ENCODE measurements at places on chromosomes 6 and 20.

GRCh38 chr6:9192405-9192909, 757.1 kb upstream of the SLC35B3 start:
- no peak for DNase-seq

DNA sequence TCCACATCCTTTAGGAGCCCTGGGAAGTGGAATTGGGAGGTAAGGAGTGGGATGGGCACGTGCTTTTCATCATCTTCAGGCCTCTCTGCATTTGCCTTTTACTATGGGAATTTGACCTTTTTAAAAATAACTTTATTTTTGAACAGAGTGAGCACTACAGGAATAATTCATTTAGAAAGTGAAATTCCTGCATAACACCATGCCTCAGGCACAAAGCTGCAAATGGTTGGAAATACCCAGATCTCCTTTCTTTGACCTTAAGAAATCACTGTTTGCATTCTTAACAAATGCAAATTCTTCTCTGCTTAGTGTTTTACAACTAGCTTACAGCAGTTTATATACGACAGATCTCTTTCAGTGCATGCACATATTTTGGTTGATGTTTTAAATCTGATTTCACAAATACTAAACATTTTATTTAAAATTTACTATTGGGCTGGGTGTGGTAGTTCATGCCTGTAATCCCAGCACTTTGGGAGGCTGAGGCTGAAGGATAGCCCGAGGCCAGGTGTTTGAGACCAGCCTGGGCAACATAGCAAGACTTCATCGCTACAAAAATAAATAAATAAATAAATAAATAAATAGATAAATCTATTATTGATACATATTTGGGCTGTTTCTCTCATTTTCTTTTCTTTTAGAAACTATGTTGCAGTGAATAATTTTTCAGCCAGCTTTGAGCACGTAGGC, 24.5 kb downstream of the CST8 start:
- no peak for DNase-seq

DNA sequence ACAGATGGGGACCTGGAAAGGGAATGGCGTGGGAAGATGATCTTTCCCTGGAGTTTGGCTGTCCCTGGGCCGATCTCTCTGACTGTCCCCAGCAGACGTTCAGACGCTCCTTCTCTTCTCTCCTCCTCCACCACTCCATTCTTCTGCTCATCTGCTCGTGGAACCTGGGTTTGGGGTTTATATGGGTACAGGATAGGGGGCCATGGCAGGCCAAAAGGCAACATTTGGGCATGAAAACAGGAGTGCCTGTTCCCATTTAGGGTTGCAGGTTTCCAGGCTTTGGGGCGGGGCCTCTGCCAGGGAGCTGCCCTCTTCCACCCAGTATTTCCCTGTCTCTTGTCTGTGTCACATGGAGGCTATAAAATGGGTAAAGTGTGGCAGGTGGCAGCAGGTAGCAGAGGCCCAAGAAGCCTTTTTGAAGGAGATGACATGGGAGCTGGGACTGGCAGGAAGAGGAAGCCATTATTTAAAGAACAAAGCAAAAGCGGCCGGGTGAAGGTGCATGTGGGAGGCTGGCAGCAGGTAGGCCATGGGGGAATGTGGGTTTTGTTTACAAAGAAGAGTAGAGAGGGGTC, 203.7 kb downstream of the BMP7 start:
- DNase-seq = no peak

- DNase-seq = no peak
These were observed 19.9 kb downstream of the SPINT3 start for GRCh38 chr20:45495501-45495941.

DNA sequence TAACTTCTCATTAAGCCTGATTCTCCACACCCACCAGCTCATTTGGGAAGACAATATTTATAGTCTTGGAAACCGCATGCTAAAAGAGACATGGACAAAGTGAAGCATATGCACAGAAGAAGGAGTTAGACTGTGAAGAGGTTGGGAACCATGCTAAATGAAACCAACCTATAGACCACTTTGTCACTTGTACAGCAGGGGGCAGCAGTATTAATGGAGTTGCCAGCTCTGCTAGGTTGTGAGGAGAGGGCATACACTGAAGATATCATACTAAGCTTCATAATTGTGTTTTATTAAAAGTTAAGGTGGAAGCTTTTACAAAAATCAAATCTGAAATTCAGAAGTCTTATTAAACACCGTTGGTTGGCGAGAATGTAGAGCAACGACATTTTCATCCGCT, 38.3 kb upstream of the HMGCLL1 start:
- no peak for DNase-seq

DNA sequence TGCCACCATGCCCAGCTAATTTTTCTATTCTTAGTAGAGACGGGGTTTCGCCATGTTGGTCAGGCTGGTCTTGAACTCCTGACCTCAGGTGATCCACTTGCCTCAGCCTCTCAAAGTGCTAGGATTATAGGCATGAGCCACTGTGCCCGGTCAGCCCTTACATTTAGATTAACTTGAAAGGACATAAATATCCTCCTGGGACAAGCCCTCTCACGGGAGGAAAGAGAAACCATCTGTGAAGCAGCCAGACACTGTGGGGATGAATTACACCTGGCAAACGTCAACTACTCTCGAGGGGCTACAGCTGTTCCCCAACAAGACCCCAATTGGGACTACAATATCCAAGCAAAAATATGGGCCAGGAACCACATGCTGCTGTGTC, 32.7 kb upstream of the SAMHD1 start:
- no peak for DNase-seq

- DNase-seq = no peak
These were observed 4.2 kb downstream of the GABRR2 start for GRCh38 chr6:89310929-89311328.

- DNase-seq = no peak
These were observed 23.3 kb downstream of the MAP7 start for GRCh38 chr6:136526937-136527336.

GRCh38 chr6:87766211-87766610, 64.2 kb upstream of the AKIRIN2 start:
- DNase-seq = no peak

- DNase-seq = no peak
These were observed 32.3 kb upstream of the DUSP22 start for GRCh38 chr6:259901-260508.

DNA sequence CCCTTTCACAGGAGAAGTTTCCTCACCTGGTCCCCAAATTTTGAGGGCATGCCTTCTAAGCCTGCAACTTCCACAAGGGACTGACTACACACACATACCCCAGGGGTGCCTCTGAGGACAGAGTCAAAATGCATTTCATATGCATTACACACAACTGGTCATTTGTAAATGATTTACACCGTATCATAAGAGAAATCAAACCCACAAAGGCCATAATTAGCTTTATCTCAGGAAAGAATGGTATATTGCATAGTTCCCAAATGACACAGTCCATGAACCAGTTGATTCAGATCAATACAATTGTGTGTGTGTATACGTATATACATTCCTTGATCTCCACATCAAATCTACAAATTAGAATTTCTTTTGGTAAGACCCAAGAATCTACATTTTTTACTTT, 203.3 kb upstream of the PRDM1 start:
- DNase-seq = no peak

DNA sequence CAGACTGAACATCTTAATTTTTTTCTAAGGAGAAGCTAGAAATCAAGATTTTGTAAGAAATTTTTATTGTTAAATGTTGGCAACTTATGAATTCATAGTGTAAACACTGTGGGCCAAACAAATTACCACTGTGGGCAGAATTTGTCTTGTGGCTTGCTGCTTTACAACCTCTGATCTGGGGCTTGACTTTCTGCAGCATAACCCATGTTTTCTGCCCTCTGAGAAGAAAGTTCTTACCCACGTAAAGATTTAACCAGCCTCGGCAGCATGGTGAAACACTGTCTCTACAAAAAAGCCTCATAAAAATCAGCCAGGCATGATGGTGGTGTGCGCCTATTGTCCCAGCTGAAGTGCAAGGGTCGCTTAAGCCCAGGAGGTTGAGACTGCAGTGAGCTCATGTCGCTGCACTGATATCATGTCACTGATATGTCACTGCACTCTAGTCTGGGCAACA, 12.9 kb downstream of the ITCH start:
- no peak for DNase-seq

DNA sequence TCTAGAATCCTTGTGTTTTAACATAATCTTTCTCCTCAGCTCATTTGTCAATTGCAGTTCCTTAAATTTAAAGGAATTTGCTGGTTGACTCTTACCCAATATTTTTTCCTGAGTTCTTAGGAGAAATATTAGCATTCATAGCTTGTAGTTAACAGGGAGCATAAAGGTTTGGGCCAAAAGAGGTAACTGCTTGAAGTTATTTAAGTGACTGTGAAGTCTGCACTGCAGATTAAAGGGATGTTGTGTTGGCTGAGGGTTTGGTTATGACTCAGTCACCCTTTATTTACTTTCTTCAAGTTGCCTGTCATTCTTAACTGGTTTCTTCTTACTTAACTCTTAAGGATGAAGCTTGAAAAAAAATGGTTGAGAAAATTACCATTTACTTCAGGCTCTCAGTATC, 220.3 kb upstream of the LAMP5 start:
- DNase-seq = no peak

DNA sequence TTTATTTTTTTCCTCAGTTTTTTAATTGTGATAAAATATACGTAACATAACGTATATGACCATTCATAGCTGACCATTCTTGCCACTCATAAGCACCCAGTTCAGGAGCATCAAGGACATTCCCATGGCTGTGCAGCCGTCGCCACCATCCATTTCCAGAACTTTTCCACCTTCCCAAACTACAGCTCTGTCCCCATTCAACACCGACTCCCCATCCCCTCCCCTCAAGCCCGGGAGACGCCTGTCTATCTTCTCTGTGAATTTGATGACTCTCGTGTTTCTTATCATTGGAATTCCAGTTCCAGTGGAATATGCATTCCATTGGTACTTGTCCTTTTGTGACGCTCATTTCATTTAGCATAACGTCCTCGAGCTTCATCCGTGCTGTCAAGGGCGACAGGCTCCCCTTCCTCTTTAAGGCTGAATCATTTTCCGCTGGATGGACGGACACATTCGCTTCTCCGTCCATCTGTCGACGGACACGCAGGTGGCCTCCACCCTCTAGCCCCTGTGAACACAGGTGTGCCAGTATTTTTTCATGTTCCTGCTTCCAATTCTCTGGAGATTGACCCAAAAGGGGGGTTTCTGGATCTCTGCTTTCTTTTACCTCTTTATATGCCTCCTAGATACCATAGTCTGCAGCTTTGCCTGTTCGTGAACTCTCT, 88.1 kb downstream of the YTHDF1 start:
- no peak for DNase-seq

GRCh38 chr20:53488775-53489272, 104.8 kb downstream of the ZNF217 start:
- no peak for DNase-seq
